Inflammatory macrophage treated with lipopolysaccharide for 4 hours (primary cell): ENCODE measurements at places on chromosomes 1 and 21.

DNA sequence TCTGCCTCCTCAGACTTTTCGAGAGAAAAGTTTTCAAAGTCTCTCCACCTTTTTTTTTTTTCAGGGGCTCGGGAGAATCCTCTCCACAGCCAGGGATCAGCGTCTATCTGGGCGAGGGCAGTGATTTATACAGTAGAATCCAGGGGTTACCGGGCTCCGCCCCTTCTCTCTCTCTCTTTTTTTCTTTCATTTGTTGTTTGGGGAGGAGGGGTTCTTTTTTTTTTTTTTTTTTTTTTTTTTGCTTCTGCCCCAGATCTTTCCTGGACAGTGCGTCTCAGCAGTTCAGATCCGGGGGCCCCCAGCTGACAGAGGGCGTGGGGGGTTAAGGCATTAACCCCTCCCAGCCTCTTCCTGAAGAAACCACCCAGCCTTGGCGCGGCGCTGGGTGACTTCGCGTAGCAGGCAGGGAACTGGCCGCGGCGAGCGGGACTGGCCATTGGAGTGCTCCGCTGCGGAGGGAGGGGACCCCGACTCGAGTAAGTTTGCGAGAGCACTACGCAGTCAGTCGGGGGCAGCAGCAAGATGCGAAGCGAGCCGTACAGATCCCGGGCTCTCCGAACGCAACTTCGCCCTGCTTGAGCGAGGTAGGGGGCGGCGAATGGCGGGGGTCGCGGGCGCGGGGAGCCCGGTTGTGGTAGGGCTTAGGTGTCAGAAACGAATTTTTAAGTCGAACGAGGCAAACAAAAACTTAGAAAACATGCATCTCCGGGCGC is at the start of gene S1PR1:
S1PR1 (plus strand) TSS at position 504 of the 713 bp plus-strand sequence. CDS start 1,966 bp downstream, outside the sequence.
- peak; percentile 30 for DNase-seq

- no peak for DNase-seq
These were observed 63.7 kb downstream of the DYRK1A start for GRCh38 chr21:37430184-37430821.

DNA sequence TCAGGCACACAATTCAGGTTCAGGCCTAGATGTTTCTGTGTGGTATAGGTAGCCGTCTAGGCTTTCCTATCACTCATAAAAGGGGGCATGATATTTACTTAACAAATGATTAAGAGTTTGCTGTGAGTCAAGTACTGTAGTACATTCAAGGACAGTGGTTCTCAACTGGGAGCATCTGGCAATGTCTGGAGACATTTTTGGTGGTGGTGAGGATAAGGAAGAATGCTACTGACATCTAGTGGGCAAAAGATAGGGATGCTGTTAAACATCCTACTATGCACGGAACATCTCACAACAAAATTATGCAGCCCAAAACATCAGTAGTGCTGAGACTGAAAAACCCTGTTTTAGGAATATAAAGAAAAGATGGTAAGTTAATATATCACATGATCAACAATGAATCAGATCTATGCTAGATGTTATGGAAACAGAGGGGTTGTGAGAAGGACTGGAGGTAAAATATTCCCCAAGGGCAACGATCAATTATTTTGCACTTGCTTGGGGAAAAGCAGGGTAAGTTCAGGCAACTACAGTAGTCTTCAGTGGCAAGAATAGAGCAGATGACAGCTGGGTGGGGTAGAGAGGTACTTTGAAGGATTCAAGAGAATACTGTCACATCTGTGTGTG is 4.9 kb downstream of the DNTTIP2 start:
- DNase-seq: peak; percentile 33

GRCh38 chr1:166929911-166930310 is 45.4 kb downstream of the ILDR2 start:
- no peak for DNase-seq

GRCh38 chr1:47699492-47700235 is 261.8 kb downstream of the FOXD2 start:
- no peak for DNase-seq

DNA sequence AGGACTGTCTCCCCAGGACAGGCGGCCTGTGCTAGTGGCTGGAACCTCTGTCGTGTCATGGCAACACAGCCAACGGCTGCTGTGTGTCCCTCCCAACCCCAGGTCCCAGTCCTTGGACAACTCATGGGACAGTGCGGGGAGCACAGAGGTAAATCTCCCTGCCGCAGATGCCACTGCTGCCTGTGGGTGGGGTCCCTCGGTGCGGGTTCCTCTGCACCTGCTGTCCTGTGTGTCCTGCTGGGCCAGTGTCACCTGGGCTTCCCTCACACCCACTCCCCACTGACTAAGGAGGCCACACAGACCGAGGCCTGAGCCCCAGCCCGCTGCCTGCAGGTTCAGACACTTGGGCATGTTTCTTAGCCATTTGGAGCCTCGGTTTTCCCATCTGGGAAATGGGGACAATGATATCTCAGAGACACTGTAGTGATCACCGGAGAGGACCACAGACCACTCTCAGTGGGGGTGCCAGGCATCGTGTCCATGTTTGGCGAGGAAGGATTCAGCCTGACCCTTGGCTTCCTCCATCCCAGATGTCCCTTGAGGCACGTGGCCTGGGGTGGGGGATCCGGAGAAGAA is 96.5 kb downstream of the SIK1 start:
- DNase-seq: no peak

GRCh38 chr1:158272681-158273080 is 17.0 kb upstream of the CD1C start:
- no peak for DNase-seq
